Thymus (tissue), 14 donors: ENCODE measurements at places on chromosomes 4 and X. TPM values are rescaled to one million over a fixed set of nuclear protein-coding genes. Genes with fewer than 3 reads are reported as not detected.

GATA1 gene
- polyA plus RNA-seq: 0.14 TPM

MAGEA8 gene
- 0.07 TPM for polyA plus RNA-seq

ARX gene
- polyA plus RNA-seq: 0.09 TPM

CORIN gene
- 0.78 TPM for polyA plus RNA-seq

ATP10D gene
- polyA plus RNA-seq: 8.4 TPM

TKTL2 gene
- polyA plus RNA-seq: 0.02 TPM

IL2 gene
- 0.21 TPM for polyA plus RNA-seq

JCHAIN gene
- polyA plus RNA-seq: 34.7 TPM

RPS3A gene
- polyA plus RNA-seq: 6,423 TPM

NOX1 gene
- polyA plus RNA-seq: 1.4 TPM

NDP gene
- 0.21 TPM for polyA plus RNA-seq

SPANXA1 gene
- not detected for polyA plus RNA-seq
